Testis (tissue), 5 donors: ENCODE measurements at places on chromosomes 13 and 19. TPM values are rescaled to one million over a fixed set of nuclear protein-coding genes. Genes with fewer than 3 reads are reported as not detected.
A peak's percentile ranks its signal among the peaks of the same experiment; 100 is the strongest.

Gene TMED1
- total RNA-seq, result 59.3 TPM

DNA sequence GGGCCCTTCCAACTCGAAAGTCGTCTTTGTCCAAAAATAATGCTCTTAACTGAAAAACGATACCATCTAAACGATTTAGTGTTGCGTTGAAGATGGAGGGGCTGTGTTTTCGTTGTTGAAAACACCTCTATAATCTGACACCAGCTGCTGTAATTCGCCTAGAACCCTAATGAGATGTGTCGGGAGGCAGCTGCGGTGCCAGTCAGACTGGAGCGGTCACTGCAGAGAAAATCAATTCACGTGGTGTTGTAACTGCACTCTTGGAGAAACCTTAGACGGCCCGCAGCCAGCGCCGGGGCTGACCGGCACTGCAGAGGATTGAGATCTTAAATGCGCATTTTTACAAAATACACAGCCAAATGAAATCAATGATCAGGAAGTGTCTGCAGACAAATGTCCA is 339.1 kb downstream of the ZNF536 start:
- H3K27me3 ChIP-seq, result no peaks in the 10 kb centered on the region
- DNase-seq, result no peak
- H3K27ac ChIP-seq, result no peak overlapping the region
- no peaks in the 10 kb centered on the region for H3K36me3 ChIP-seq

DNA sequence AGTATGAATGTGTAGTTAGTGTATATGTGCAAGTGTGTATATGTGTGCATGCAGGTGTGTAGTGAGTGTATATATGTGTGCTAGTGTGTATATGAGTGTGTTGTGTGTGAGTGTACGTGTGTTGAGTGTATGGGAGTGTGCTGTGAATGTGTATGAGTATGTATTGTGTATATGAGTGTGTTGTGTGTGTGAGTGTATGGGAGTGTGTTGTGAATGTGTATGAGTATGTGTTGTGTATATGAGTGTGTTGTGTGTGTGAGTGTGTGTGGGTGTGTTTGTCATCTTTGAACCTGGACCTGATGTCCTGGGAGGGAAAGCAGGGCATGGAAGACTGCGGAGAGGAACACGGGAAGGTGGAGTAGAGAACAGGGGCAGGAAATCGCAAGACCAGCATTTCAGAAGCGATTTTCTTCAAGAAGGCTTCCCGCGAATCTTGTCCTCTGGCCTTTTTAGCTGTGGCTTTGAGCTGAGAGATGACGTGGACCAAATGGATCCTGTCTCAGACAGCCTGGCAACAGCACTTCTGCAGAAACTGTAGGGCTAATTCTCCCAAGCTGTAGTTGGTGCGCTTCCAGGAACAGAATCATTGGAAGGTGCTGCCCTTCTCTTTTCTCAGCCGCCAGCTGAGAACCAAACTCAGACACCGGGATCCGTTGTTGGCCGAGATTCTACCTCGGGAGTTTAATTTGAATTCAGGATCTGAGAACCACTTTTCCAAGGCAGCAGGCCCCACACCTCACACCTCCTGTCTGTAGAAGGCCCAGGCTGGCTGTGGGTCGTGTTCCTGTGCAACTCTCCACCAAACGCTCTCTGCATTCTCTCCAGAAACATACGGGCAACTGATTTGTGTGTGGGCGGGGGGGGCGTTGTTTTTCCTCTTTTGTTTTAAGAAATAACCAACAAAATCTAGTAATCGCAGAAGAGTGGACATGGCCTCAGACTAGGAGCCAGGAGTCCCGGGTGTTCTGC is 94.7 kb upstream of the RAP2A start:
- H3K27ac ChIP-seq, result no peak overlapping the region
- DNase-seq, result peak; percentile 60
- H3K27me3 ChIP-seq, result no peaks in the 10 kb centered on the region

Gene SIGLEC10
- total RNA-seq, result 0.87 TPM

GRCh38 chr13:59312776-59313175 is 851.0 kb downstream of the DIAPH3 start:
- H3K36me3 ChIP-seq, result no peaks in the 10 kb centered on the region
- H3K4me1 ChIP-seq, result no peaks in the 10 kb centered on the region
- no peaks in the 10 kb centered on the region for H3K27me3 ChIP-seq
- no peak overlapping the region for H3K4me3 ChIP-seq

Gene CDX2
- 0.06 TPM for total RNA-seq

Gene KLK3
- total RNA-seq, result 0.63 TPM

Gene MCOLN1
- 26.9 TPM for total RNA-seq
